ENCODE measurements at places on chromosomes 5 and 9. TPM values are rescaled to one million over a fixed set of nuclear protein-coding genes. Genes with fewer than 3 reads are reported as not detected.

Gene BARX1
- not detected for total RNA-seq

DNA sequence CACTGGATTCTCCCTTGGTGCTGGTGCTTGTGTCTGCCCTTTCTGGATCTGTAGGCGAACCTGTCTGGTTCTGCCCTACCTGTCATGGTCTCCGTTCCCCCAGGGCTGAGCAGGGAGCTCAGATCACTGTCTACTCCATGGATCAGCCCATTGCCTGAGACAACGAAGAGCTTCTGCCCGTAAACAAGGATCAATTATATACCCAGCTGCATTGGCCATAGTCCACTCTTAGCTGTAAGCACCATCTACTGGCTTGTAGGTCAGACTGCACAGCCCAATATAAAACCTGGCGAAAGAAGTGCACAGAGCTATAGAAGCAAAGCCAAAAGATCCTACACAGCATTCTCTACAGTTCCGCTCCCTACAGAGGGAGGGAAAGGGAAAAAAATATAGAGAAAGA is 181.5 kb upstream of the RPS23 start:
- no peaks in the 10 kb centered on the region for H3K36me3 ChIP-seq
- DNase-seq: no peak
- H3K27me3 ChIP-seq: peaks cover 6% of the 10 kb centered on the region
- no peaks in the 10 kb centered on the region for H3K4me1 ChIP-seq
- H3K4me3 ChIP-seq: no peak overlapping the region

- no peak overlapping the region for H3K27ac ChIP-seq
- no peaks in the 10 kb centered on the region for H3K36me3 ChIP-seq
- peaks cover 13% of the 10 kb centered on the region for H3K27me3 ChIP-seq
- no peak overlapping the region for H3K4me3 ChIP-seq
- no peaks in the 10 kb centered on the region for H3K4me1 ChIP-seq
Measured at GRCh38 chr9:90029386-90029785, 424.6 kb downstream of the GADD45G start.

DNA sequence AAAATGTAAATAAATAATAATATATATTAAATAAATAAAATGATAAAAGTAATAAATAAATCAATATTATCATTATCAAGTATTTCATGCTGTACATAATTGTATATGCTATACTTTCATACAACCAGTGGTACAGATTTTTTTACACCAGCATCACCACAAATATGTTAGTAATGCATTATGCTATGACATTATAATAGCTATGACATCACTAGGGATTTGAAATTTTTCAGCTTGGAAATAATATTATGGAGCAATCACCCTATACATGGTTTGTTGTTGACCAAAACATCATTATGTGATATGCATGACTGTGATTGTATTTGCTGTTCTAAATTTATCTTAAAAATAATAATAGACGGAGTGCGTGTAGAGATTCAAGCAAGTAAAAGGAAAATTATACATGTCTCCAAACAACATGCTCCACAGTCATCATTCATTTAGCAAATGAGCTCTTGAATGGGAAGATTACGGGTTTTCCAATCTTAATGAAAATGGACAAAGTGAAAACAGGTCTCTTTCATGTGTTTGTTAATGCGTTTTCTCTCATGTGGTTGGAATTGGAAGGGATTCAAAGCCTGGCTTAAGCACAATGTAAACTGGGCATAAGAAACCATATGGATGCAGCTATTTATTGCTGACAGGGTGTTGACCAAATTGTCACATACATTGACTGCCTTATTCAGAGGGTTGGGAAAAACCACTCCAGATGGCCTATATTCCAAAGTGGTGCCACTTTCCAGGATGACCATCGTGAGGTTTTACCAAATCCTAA is 643.0 kb upstream of the RGMB start:
- H3K4me3 ChIP-seq: no peak overlapping the region
- H3K27me3 ChIP-seq: no peaks in the 10 kb centered on the region
- DNase-seq: no peak
- H3K4me1 ChIP-seq: no peaks in the 10 kb centered on the region
- no peaks in the 10 kb centered on the region for H3K36me3 ChIP-seq
- H3K27ac ChIP-seq: no peak overlapping the region

DNA sequence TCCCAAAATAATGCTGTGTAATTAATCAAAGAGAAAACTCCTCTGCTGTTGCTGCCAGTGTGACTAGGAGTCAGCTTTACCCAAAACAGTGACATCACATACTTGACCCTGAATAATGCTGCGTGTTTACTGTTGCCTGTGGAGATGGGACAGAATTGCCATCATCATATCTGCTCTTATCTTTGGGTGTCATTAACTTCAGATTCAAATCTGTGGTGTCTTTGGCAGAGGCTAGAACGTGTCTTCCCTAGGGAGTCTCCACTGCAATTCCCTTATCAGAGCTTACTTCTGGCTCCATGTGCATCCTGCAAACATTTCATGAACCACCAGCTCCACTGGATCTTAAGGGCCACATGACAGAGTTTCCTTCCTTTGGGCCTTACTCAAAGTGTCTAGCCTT is 88.9 kb upstream of the MRPS30 start:
- H3K4me3 ChIP-seq: no peak overlapping the region
- no peak for DNase-seq
- no peaks in the 10 kb centered on the region for H3K27me3 ChIP-seq
- no peaks in the 10 kb centered on the region for H3K4me1 ChIP-seq
- no peak overlapping the region for H3K27ac ChIP-seq

DNA sequence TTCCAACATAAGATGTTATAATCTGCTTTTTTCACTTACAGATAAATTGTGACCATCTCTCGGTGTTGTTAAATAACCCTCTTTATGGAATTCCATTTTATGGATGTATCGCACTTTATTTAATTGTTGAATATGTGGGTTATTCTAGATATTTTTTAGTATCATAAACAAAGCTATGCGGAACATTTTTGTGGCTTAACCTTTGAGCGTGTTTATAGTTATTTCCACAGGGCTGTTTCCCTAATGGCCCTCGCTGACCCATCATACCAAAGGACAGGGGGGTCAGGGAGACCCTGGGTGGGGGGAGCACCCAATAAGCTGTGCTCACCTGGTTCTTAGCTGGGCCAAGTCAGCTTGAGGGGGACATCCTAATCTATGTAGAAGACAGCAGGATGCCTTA is 65.3 kb downstream of the NDST1 start:
- no peak overlapping the region for H3K27ac ChIP-seq
- H3K36me3 ChIP-seq: no peaks in the 10 kb centered on the region
- no peak overlapping the region for H3K4me3 ChIP-seq
- no peaks in the 10 kb centered on the region for H3K27me3 ChIP-seq
- H3K4me1 ChIP-seq: no peaks in the 10 kb centered on the region

GRCh38 chr9:122332083-122332482 is 38.7 kb upstream of the PTGS1 start:
- no peak overlapping the region for H3K4me3 ChIP-seq
- no peaks in the 10 kb centered on the region for H3K4me1 ChIP-seq
- no peaks in the 10 kb centered on the region for H3K27me3 ChIP-seq
- H3K36me3 ChIP-seq: peaks cover 2% of the 10 kb centered on the region

GRCh38 chr5:6682239-6682638 is 31.0 kb upstream of the TENT4A start:
- DNase-seq: no peak
- H3K36me3 ChIP-seq: no peaks in the 10 kb centered on the region
- H3K27me3 ChIP-seq: peaks cover 26% of the 10 kb centered on the region

DNA sequence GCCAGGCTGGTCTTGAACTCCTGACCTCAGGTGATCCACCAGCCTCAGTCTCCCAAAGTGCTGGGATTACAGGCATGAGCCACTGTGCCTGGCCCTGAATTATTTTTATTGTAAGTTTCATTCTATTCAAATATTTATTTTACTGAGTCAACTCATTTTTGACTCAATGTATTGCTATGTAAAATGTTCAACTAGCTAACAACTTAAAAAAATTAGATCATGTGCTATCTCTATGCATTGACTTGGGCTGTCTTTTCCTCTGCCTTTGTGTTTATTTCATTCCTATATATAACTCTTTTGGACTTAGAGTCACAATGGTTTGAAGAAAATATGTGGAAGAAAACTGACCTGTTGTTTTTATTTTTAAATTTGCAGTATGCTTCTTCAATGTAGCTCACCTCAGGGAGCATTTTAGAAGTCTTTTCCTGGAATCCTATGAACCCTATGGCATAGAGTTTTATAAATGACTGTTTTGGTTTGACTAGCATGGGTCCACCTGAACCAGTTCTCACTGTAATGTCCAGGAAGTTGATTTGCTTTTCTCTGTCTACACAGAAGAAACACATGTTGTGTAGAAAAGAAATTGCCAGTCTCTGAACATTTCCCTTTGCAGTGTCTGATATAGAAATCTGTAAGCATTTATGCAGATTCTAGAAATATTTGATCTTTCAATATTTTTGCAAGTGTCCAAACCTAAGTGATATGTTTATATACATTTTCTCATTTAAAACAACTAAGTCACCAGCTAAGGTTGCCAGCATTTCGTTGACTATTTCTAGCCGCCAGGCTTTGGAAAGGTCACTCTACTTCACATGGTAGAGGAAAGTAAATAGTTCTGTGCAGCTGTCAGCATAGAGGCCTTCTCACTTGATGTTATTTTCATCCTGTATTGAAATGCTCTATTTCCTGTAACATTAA is 138.8 kb downstream of the PCSK1 start:
- no peak overlapping the region for H3K4me3 ChIP-seq
- H3K36me3 ChIP-seq: no peaks in the 10 kb centered on the region
- H3K27me3 ChIP-seq: peaks cover 1% of the 10 kb centered on the region
